ENCODE measurements at places on chromosomes 3 and 15.

DNA sequence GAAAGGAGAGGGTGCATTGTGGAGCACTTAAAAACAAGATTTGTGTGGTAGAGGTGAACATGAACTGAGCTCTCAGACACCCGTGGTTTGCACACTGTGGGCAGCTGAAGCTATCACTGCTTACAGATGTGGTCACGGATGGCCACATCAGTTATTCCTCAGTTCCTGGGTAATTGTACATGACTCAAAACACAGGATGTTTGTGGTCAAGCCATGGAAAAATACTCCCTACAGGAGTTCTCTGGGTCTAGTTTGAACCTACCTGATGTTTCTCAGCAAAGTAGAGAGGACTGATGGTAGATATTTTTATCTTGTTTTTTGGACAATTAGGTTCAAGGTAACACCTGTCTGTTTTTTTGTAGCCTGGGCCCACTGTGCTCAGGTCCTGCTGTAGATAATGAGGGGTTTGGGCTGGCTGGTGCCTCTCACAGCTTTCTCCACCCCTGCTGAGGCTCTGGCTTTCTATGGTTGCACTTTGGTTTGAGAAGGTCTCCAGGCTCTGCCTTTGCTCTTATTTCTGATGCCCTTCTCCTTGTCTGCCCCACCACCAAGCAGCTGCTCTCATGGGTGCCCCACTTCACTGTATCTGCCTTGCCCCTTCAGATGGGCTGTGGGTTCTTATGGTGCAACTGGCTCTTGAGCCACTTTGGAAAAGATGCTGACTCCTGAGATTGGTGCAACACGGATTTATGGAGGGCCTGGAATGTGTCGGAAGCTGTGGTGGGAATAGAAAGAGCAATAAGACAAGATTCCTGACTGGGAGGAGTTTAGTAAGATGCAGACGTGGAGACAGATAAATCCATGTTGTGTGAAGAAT is 40.1 kb downstream of the CDCP1 start:
- DNase-seq: peak; percentile 40

DNA sequence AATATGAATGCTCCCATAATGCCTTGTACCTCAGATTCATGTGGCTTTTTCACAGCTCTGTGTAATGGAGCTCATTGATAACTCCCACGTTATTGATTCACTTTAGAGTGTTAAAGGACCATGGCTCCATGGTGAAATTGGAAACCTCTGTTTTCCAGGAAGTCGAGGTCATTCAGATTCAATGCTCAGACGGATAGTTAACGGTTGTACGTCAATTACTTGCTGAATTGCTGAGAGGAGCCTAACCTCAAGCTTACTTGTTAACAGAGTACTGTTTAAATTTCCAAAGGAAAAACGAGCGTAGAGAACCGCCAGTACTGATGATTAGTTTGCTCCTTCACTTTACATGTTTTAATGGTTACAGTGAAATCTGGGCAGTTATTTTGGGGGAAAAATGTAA is 11.1 kb downstream of the ABHD17C start:
- DNase-seq: no peak

DNA sequence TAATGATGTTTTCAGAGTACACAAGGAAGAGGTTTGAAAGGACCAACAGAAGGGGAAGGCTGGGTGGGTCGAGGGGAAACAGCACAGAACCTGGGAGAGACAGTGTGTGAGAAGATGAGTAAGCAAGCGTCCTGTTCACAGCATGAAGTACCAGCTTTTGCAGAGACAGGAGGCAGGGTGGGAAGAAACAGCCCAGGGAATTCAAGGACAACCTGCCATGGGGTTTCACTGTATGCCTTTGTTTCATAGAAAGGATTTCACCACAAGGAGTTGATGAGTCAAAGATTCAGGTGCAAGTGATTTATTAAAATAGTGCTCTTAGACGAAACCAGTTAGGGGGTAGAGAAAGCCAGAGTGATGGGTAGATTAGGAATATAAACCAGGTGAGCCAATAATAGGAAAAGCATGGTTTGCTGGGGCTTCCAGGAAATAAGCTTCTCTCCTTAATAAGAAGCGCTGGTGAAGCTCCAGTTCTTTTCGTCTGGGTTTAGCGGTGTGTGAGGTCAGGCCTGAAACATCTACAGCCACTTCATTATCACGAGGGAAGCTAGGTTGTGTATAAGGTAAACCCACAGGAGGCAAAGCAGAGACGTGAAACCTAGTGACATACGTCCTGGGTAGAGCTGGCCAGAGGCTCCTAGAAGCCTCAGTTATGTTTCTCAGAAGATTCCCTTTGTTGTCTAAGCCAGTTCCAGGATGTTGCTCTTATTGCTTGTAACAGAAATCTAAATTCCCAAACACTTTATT is 3.9 kb downstream of the HHLA2 start:
- no peak for DNase-seq

DNA sequence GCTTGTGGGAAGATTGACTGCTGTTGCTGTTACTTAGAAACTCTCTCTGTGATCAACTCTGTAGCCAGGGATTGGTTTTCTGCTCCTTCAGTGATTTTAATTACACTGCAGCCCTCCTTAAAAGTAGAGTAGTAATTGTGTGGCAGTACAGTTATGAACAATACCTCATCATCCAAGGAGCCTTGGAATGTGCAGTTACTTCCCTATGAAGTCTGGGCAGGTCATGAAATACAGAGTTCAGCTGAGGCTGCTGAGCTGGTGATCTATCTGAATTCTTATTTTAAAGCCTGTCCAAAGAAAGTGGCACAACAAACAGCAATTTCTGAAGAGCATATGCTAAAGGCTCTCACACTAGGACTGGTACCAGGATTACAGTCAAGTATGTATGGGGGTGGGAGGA is 37.4 kb upstream of the MRPL3 start:
- no peak for DNase-seq

- DNase-seq: no peak
These were observed 109.9 kb downstream of the SCAPER start for GRCh38 chr15:76795217-76795616.

GRCh38 chr15:70034141-70034540 is 63.6 kb downstream of the TLE3 start:
- no peak for DNase-seq

GRCh38 chr15:71435552-71435951 is 320.3 kb downstream of the THSD4 start:
- DNase-seq: no peak

- no peak for DNase-seq
These were observed 299 bp downstream of the TYRO3 start for GRCh38 chr15:41559239-41559782.

DNA sequence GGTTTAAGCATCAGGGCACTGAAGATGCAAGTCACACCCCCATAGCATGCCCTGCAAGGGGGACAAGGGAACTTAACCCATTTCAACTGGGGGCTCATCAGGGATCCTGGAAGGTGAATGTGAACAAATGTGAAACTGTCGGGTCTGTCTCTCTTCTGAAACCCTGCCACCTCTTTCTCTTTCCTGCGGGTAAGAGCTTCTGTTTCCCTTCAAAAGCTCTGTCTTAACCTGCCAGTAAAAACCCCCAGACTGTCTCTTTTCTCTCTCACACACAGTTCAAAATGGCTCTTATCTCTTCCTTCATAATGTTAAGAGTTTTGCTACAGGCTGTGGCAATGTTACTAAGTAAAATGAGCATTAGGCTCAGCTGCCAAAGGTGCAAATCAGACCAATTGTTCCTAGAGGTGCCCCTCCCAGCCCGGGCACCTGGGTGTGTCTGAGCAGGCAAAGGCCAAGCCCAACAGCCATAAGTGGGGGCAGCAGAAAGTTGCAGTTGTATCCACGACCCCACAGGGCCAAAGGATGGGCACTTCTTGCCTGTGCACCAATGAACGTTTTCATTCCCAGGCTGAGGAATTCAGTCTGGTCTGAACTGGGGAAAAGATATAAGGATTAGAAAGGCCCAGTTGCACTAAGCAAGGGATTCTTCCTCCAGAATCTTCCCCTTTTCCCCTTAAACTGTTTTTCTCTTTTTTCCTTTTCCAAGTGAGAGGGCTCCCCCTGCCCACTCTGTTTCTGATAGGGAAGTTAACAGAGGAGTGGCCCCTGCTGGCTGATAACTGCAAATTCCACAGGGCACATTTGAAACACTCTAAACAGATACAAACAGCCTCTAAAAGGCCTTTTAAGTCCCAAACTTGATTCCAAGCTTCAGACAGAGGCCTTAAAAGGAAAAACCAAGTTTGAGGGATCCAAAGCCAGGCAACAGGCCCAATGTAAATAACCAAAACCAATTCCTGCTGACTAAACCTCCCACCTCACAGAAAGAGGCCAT is 113.8 kb upstream of the EPHA6 start:
- no peak for DNase-seq

- DNase-seq: no peak
These were observed 84.6 kb downstream of the HCN4 start for GRCh38 chr15:73284090-73284716.

- DNase-seq: no peak
These were observed 50.4 kb upstream of the HACD2 start for GRCh38 chr3:123635217-123635616.

DNA sequence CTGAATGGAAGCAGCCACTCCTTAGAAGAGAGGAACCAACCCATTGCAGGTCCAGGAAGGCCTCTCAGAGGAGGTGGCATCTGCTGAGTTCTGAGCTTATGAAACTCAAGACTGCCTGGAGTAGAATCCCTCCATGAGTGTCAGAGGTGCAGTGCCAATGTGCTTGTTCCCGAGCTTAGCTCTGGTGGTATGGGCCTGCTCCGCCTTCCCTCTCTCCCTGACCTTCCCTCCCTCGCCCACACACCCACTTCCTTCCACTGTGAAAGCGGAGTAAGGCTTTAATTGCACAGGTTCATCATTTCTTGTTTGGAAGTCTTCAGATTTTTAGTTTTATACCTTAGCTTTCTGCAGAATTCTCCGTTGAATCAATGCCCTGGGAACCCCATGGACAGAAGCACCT is 208.0 kb upstream of the BHLHE40 start:
- DNase-seq: no peak

- no peak for DNase-seq
These were observed 73.0 kb downstream of the BFSP2 start for GRCh38 chr3:133472889-133473288.

GRCh38 chr3:115087512-115087911 is 59.6 kb downstream of the ZBTB20 start:
- DNase-seq: no peak

GRCh38 chr3:189053322-189053721 is 118.4 kb upstream of the TPRG1 start:
- DNase-seq: no peak

GRCh38 chr3:108406661-108407206 is 103.7 kb downstream of the MYH15 start:
- DNase-seq: no peak

- DNase-seq: peak; percentile 42
These were observed 72.6 kb downstream of the MYO1E start for GRCh38 chr15:59299929-59300617.

GRCh38 chr3:123348471-123349200 is 100.3 kb downstream of the ADCY5 start:
- DNase-seq: no peak

GRCh38 chr15:85463276-85463892 is 83.0 kb downstream of the AKAP13 start:
- no peak for DNase-seq

- DNase-seq: no peak
These were observed 111.2 kb downstream of the LSM3 start for GRCh38 chr3:14289590-14290461.

DNA sequence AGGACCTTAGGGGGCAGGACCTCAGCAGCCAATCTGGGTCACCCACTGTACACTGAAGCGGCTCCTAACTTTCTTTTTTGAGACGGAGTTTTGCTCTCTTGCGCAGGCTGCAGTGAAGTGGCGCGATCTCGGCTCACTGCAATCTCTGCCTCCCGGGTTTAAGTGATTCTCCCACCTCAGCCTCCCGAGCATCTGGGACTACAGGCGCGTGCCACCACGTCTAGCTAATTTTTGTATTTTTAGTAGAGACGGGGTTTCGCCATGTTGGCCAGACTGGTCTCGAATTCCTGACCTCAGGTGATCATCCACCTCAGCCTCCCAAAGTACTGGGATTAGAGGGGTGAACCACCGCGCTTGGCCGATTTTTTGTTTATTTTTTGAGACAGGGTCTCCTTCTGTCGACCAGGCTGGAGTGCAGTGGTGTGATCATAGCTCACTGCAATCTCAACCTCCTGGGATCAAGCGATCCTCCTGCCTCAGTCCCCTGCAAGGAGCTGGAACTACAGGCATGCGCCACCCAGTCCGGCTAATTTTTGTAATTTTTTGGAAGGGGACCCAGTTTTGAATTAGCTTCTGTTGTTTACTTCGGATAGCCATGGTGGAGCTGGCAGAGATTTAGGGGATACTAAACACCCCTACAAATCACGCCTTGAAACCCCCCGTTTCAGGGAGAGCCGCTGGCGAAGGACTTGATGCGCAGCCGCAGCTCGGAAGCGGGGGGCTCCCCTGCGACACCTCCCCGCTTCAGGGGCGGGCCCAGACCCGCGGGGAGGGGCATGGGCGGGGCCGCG is 1.5 kb upstream of the CLK3 start:
- DNase-seq: no peak

- no peak for DNase-seq
These were observed 29.4 kb upstream of the AP3B2 start for GRCh38 chr15:82739086-82739485.

GRCh38 chr15:94287794-94288246 is 56.5 kb downstream of the MCTP2 start:
- no peak for DNase-seq

DNA sequence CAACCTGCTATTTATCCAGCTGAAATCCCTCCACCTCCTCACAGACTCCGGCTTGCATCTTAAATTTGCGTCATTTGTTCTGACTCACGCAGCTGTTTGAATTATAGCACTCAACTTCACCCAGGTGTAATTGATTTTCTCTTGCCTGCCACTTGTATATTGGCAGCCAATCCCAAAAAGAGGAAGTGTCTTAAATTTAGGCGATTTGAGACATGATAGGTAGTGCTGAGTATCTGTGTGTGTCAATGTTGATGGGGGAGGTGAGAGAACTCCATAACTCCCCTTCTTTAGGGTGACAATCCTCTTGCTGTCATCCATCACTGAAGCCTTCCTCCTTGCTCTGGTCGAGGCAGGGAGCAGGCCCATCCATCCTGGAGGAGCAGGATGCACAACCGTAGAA is 77.2 kb upstream of the TPRG1 start:
- DNase-seq: no peak

GRCh38 chr3:168248383-168249204 is 152.9 kb upstream of the GOLIM4 start:
- no peak for DNase-seq

GRCh38 chr15:91593067-91593466 is 260.4 kb upstream of the SLCO3A1 start:
- DNase-seq: no peak

GRCh38 chr15:90241343-90242192 is 7.6 kb downstream of the GDPGP1 start:
- DNase-seq: no peak

DNA sequence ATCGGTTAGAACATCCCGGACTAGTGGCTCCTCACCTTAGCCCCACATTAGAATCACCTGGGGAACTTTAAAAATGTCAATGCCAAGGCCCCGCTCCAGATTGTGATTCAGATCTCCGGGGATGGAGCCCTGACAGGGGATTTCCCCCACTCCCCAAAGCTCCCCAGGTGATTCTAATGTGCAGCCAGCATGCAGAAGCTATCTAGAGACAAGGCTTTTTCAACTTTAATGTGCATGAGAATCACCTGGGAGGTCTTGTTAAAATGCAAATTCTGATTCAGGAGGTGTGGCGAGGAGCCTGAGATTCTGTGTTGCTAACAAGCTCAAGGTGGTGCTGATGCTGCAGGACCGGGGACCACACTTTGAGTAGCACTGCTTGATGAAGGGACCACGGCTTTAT is 156.7 kb downstream of the RAB11A start:
- no peak for DNase-seq
